ENCODE measurements at places on chromosomes 5 and 9.

DNA sequence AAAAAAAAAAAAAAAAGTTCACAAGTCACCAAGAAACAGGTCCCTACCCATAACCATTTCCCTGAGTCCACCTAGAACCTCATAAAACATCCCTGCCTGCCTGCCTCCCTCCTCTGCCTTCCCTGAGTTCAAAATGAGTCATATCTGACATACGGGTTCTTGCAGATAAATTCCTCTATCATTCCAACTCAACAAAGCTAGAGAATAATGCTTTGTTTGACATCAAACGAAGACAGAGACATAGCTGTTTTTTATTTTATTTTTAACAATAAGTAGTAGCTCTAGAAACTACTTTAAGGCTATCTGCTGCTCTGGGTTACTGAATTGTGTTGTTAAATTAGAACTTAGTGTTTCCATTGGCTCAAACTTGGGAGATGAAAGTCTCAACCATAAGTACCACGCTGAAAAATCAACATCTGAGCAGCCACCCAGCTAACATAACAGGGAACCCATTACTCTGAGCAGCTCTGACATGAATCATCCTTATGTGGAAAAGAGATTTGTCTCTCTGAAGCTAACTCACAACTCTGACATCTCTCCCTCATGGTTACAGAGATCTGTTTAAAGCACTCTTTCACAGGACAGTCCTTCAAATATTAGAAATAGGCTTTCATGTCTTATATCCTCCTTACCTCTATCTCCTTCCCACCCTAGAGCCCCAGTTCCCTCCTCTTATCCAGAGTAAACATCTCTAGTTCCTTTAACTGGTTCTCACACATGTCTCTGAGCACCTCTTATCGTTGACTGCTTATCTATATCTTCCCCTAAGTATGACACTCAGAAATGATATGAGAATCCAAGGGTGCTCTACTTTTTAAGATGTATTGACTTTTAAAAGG lies 12.1 kb downstream of the TMEM245 start:
- no peak for DNase-seq

GRCh38 chr5:41637424-41637823 lies 127.0 kb upstream of the PLCXD3 start:
- DNase-seq = no peak

- DNase-seq = no peak
These were observed 220.6 kb upstream of the SLC30A5 start for GRCh38 chr5:68873198-68873597.

DNA sequence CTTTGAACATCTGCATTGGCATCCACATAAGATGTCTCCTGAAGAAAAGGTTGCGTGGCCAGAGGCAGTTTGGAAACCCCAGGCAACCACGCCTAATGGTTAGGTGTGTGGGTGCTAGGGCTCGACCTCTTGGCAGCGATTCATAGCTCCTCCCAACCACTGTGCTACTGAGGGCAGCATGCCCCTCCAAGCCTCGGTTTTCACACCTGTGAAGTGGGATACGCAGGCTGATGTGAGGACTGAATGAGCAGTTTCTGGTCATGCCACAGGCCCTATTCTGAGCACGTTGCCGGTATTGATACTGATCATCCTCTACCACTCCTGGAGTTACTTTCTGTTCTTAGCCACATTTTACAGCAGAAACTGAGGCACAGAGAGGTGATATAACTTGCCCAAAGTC lies 19.1 kb downstream of the NDST1 start:
- DNase-seq = no peak

- no peak for DNase-seq
These were observed 19.1 kb upstream of the MVB12B start for GRCh38 chr9:126307322-126308061.

Data from activated CD8-positive, alpha-beta memory T cell treated with anti-CD3 and anti-CD28 coated beads for 1 hour (primary cell).